ENCODE measurements at places on chromosomes 2 and 18.
A peak's percentile ranks its signal among the peaks of the same experiment; 100 is the strongest.

DNA sequence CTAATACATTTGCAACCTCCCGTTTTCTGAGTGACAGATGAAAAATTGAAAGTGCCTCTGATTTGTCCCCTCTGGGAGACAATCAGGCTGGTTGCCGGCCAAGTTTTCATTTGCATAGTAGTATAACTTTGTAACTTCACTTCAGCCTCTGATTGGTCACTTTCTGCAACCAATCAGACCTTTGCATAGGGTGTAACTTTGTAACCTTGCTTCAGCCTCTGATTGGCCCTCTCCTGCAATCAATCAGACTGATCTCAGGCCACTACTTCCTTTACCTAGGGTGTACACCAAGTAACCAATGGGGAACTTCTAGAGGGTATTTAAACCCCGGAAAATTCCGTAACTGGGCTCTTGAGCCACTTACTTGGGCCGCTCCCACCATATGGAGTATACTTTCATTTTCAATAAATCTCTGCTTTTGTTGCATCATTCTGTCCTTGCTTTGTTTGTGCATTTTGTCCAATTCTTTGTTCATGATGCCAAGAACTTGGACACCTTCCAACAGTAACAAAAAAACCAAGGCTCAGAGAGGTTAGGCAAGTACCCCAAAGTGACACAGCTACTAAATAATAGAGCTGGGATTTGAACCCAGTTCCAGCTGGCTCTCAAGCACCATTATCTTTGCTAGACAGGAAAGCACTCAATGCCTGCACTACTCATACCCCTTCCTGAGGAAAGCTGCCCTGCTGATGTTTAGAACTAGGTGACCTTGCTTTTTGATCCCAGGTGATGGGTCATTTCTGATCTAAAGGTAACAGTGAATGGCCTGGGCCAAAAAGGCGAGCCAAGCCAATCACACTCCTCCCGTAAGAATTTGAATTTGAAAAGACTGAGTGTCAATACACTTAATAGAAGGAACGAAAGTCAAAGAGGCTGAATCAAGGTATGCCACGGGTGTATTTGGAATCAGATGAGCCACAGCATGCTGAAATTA, 10.9 kb upstream of the MYOM1 start:
- no peak for DNase-seq

DNA sequence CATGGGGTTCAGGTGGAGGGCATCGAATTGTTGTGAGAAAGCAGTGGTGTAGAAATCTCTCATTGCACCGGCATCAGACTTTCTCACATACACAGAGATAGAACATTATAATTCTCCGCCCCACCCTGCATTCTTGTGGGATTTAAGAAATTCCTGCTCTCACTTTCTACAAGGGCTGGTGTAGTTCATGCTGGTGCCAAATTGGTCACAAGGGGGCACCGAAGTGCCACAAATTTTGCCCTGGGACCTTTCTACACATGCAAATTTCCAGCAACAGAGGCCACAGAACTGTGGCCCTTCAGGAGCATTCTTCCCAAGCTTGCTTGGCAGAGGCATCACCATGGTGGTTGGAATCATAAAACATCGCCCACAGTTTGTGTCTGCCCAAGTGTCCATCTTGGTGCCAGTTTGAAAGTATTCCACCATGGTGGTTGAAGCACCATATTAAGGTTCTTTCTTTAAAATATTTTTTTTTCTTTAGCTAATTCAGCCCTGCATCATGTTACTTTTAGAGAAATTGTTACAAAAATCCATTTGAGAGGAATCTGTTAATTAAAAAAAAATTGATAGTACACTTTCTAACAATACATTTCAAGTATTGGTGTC, 521.2 kb upstream of the FANCL start:
- no peak for DNase-seq

GRCh38 chr2:54577944-54578647, 122.0 kb downstream of the SPTBN1 start:
- DNase-seq: no peak

DNA sequence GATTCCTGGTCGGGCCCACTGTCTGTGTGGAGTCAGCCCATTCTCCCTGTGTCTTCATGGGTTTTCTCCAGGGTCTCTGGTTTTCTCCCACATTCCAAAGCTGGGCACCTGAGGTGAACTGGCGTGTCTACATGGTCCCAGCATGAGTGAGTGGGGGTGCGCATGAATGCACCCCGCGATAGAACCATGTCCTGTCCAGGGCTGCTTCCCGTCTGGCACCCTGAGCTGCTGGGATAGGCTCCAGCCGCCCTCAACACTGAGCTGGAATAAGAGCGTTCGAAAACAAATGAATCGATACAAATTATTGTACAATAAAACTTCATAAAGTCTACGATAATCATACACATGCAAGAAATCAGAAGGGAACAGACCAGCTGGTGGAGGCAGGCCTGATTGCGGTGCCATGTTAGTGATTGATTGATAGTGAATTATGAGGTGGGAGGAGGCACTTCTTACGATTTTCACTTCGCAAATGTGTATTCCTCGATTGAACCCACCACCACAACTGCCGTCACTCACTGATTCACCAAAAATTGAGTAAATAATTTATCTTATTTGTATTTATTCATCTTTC, 186.6 kb downstream of the MGAT5 start:
- peak; percentile 68 for DNase-seq

DNA sequence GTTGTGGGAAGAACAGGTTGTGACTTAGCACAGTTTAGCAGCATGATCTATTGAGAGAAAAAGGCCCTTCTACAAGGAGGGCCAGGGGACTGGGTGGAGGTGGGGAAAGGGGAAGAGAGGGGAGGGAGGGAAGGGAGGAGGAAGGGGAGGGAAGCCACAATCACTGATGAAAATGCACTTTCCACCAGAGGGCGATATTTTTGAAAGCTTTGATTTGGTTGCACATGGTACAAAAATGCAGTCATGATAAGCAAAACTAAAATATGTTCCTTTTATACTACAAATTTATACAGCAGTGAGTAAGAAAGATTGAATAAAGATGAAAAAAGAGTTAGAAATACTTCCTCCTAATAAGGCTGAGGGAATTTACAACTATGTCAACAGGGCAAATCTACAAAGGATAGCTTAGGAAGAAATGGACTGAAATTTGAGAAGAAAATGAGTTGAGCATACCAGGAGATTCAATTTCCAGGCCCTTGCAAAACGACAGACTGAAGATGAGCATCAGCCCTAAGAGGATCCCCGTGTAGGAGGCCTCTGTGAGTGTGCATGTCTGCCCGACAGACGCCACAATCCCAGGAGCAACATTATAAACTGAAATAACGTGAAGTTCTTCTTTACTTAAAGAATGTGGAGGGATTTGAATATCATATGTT, 17.2 kb downstream of the SH3YL1 start:
- no peak for DNase-seq

- DNase-seq: no peak
Observed at GRCh38 chr2:69575926-69576325, 67.6 kb downstream of the AAK1 start.
